ENCODE measurements at places on chromosomes 4 and X. TPM values are rescaled to one million over a fixed set of nuclear protein-coding genes. Genes with fewer than 3 reads are reported as not detected.

Gene KANTR
- 18.7 TPM for total RNA-seq

- H3K36me3 ChIP-seq = no peaks in the 10 kb centered on the region
- no peak overlapping the region for H3K27ac ChIP-seq
- no peaks in the 10 kb centered on the region for H3K27me3 ChIP-seq
- no peak for DNase-seq
- no peak overlapping the region for H3K4me3 ChIP-seq
- no peaks in the 10 kb centered on the region for H3K4me1 ChIP-seq
These were observed 138.8 kb upstream of the VCX start for GRCh38 chrX:7704205-7704604.

DNA sequence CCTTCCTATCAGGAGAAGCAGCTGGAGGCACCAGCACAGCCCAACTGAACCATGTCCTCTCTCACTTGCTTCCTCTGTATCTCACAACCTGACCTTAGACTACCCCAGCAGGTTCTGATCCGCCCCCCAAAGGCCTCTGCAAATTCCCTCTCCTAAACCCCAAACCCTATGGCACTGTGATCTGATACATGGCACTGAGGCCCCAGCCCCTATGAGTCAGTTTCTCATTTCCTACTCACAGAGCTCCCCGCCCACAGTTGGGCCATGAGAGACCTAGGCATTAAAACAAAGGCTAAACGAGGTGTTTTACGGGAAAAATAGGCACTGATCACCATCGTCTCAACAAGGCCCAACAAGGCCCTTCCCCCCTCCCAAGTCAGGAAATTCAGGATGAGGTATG, 19.1 kb downstream of the SASH3 start:
- peaks cover 16% of the 10 kb centered on the region for H3K36me3 ChIP-seq
- DNase-seq = no peak
- H3K27ac ChIP-seq = no peak overlapping the region
- no peaks in the 10 kb centered on the region for H3K4me1 ChIP-seq

Gene MAGEA9B
- not detected for total RNA-seq

DNA sequence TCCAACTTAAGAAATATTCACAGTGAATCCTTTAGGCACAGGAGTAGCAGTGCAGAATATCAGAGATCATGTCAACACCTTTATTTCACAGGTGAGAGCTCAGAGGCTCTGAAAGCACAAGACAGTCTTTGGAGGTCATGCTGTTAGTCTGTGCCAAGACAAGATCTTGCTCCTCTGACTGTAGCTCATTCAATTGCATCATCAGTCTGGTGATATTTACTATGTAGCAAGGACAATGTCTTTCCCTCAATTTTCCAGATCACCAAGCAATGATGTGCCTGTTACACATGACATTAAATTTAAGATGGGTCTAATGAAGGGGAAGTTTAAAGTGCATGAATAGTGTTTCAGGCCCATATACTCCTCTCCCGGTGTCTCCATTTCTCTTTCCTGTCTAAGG, 277.5 kb downstream of the IL15 start:
- no peak overlapping the region for H3K4me3 ChIP-seq
- H3K4me1 ChIP-seq = no peaks in the 10 kb centered on the region
- no peak for DNase-seq
- no peak overlapping the region for H3K27ac ChIP-seq
- H3K27me3 ChIP-seq = no peaks in the 10 kb centered on the region

DNA sequence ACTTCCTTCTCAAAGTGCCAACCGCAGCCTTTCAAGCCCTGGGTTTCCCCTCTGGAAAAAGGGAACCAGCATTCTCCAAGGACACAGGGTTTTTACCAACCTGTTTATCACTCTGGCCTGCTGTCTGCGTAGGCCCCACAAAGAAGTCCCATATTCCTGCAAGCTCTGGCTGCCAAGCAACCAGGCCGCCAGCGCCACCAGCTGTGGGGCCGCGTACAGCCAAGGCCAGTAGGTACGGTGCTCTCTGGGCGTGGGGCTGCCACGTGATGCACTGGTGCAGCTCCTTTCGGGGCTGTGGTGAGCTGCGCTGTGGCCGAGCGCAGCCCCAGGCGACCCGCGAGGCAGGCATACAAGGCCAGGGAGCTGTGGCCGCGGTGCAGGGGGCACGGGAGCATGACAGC, 22.1 kb downstream of the LUZP4 start:
- no peaks in the 10 kb centered on the region for H3K27me3 ChIP-seq
- no peak overlapping the region for H3K4me3 ChIP-seq
- no peak overlapping the region for H3K27ac ChIP-seq
- no peaks in the 10 kb centered on the region for H3K4me1 ChIP-seq
- H3K36me3 ChIP-seq = no peaks in the 10 kb centered on the region
- DNase-seq = peak; percentile 75

GRCh38 chr4:184814686-184815045, 11.1 kb downstream of the ACSL1 start:
- no peaks in the 10 kb centered on the region for H3K27me3 ChIP-seq
- DNase-seq = no peak
- H3K4me1 ChIP-seq = peaks cover 74% of the 10 kb centered on the region
- H3K27ac ChIP-seq = peak overlapping the region; percentile 80
- peak overlapping the region; percentile 17 for H3K4me3 ChIP-seq

Gene SMAD1
- 42.9 TPM for total RNA-seq

- H3K4me1 ChIP-seq = no peaks in the 10 kb centered on the region
- no peak overlapping the region for H3K4me3 ChIP-seq
- no peak overlapping the region for H3K27ac ChIP-seq
- H3K27me3 ChIP-seq = no peaks in the 10 kb centered on the region
- H3K36me3 ChIP-seq = peaks cover 47% of the 10 kb centered on the region
These were observed 96.4 kb downstream of the ANXA10 start for GRCh38 chr4:168188754-168189153.

Gene VCX3B
- 0.87 TPM for total RNA-seq

Gene RP2
- total RNA-seq = 0.58 TPM

- H3K36me3 ChIP-seq = no peaks in the 10 kb centered on the region
- no peaks in the 10 kb centered on the region for H3K4me1 ChIP-seq
- H3K27me3 ChIP-seq = no peaks in the 10 kb centered on the region
- DNase-seq = no peak
These were observed 47.2 kb upstream of the RBPJ start for GRCh38 chr4:26273616-26273980.

DNA sequence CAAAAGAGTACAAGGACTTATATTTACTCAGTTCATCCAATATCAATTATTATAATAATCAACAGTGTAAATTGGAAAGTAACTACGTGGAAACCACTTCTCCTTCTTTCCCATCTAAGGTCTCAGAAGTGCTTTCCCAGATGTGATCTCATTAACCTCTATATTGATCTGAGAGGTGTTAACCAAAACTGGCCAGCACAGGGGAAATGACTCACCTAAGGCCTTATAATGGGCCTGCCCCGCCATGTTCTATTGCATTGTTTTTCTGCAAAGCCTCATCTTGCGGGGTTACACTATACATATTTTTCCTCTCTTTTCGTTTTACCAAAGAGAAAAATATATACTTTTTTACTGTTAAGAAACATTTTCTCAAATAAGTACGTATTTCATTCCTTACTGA, 20.5 kb downstream of the RAB40A start:
- H3K4me1 ChIP-seq = no peaks in the 10 kb centered on the region
- DNase-seq = no peak
- no peak overlapping the region for H3K27ac ChIP-seq
- no peak overlapping the region for H3K4me3 ChIP-seq
- no peaks in the 10 kb centered on the region for H3K36me3 ChIP-seq
- no peaks in the 10 kb centered on the region for H3K27me3 ChIP-seq

DNA sequence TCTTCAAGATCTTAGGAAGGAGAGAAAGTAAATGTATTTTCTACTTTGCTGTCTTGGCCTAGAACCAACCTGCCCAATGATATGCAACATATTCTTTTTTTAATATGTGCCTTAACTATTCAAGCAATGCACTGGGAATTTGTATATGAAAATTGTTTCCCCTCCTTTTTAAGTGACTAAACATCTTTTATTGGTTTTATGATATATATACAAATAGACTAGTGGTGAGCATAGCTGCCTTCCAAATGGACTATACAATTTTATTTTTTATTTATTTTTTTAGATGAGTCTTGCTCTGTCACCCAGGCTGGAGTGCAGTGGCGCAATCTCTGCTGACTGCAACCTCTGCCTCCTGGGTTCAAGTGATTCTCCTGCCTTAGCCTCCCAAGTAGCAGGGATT, 10.3 kb downstream of the NOCT start:
- DNase-seq = no peak
- no peak overlapping the region for H3K4me3 ChIP-seq
- no peaks in the 10 kb centered on the region for H3K27me3 ChIP-seq
- no peaks in the 10 kb centered on the region for H3K36me3 ChIP-seq

DNA sequence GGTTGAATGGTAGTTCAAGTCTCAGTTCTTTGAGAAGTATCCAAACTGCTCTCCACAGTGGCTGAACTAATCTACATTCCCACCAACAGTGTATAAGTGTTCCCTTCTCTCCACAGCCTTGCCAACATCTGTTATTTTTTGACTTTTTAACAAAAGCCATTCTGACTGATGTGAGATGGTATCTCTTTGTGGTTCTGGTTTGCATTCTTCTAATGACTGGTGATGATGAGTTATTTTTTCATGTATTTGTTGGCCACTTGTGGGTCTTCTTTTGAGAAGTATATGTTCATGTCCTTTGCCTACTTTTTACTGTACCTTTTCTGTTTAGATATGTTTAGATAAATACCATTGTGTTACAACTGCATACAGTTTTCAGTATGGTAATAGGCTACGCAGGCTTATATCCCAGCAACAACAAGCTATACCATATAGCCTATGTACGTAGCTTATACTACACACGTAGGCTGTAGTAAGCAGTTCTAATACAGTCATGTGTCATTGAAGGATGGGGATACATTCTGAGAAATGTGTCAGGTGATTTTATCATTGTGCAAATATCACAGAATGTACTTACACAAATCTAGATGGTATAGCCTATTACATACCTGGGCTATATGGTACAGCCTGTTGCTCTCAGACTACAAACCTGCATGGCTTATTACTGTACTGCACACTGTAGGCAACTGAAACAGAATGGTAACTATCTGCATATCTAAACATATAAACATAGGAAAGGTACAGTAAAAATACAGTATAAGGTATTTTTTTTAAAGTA, 28.1 kb downstream of the KLHL8 start:
- H3K4me3 ChIP-seq = no peak overlapping the region
- no peaks in the 10 kb centered on the region for H3K4me1 ChIP-seq
- H3K27ac ChIP-seq = no peak overlapping the region
- no peak for DNase-seq
- no peaks in the 10 kb centered on the region for H3K36me3 ChIP-seq

Gene GPRASP3
- 0.45 TPM for total RNA-seq

Gene CLDN2
- 2.4 TPM for total RNA-seq

DNA sequence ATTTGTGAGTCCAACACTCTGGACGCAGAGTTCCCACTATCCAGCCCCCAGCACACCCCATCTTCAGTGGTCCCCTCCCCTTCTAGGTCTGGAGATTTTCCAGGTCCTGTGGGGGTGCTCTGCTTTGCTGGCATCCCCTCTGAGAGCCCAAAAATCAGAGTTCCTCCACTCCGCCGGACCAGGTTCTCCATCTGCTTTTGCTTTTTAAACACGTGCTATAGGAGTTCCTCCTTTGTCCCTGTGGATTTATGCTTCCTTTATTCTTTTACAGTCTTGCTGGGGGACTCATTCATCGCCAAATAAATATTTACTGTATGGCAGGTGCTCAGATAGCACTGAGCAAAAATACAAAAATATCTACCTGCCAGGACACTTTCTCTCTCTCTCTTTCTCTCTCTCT, 324.7 kb downstream of the STK32B start:
- no peaks in the 10 kb centered on the region for H3K36me3 ChIP-seq
- H3K27ac ChIP-seq = no peak overlapping the region
- H3K27me3 ChIP-seq = no peaks in the 10 kb centered on the region

Gene P2RY8
- total RNA-seq = 1.8 TPM

Data from stomach (tissue), 19 donors.